ENCODE measurements at places on chromosomes 4 and X. TPM values are rescaled to one million over a fixed set of nuclear protein-coding genes. Genes with fewer than 3 reads are reported as not detected.

- H3K4me1 ChIP-seq = no peaks in the 10 kb centered on the region
- DNase-seq = no peak
- H3K4me3 ChIP-seq = no peak overlapping the region
Measured at GRCh38 chrX:12240491-12240890, 102.2 kb downstream of the FRMPD4 start.

Gene GATA1
- not detected for total RNA-seq

DNA sequence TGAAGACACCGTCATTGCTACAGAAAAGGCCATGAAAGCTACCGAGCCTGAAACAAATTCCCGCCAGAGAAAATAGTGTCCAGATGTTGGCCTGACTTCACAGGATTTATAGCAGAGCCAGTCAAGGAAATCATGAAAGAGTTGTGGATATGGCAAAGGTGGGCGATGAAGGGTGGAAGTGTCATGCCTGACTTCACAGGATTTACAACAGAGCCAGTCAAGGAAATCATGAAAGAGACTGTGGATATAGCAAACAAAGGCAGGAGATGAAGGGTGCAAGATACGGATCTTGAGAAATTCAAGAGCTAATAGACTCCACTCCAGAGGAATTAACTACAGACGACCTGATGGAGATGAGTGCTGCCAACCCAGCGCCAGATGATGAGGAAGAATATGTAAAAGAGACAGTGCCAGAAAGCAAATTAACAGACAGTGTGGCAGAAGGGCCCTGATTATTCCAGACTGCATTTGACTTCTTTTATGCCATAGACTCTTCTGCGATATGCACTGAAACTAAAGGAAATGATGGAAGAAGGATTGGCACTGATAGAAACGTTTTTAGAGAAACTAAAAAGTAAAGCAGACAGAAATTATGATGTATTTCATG, 17.2 kb downstream of the TRMT44 start:
- no peak overlapping the region for H3K27ac ChIP-seq
- no peaks in the 10 kb centered on the region for H3K27me3 ChIP-seq
- DNase-seq = no peak
- H3K4me3 ChIP-seq = no peak overlapping the region
- H3K4me1 ChIP-seq = no peaks in the 10 kb centered on the region

Gene MAGEA2B
- total RNA-seq = 2.2 TPM

DNA sequence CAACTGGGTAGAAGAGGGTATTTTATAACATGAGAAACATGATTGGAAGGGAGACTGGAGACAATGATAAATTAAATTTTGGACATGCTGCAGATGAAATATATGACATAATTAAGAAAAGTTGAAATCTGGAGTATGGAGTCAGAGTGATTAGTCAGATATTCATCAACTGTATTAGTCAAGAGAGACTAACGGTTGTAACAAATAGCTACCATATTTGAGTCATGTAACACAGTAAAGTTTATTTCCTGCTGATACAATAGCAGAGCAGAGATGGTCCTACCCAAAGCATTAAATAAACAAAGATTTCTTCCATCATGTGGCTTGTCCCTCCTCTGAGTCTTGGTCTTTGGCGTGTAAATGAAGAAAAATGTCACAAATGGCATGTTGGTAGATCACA, 321.3 kb downstream of the GALNTL6 start:
- H3K27ac ChIP-seq = no peak overlapping the region
- no peak for DNase-seq
- H3K4me3 ChIP-seq = no peak overlapping the region
- no peaks in the 10 kb centered on the region for H3K27me3 ChIP-seq
- H3K36me3 ChIP-seq = no peaks in the 10 kb centered on the region

Gene PKD2
- 34.2 TPM for total RNA-seq

Gene SOX3
- total RNA-seq = not detected

Gene NOX1
- not detected for total RNA-seq

Gene TMEM154
- total RNA-seq = 0.33 TPM

GRCh38 chr4:35970366-35970960, 273.9 kb downstream of the ARAP2 start:
- no peaks in the 10 kb centered on the region for H3K27me3 ChIP-seq
- DNase-seq = no peak
- H3K4me3 ChIP-seq = no peak overlapping the region
- H3K27ac ChIP-seq = no peak overlapping the region

GRCh38 chr4:169115897-169116254, 105.8 kb upstream of the CBR4 start:
- H3K4me1 ChIP-seq = no peaks in the 10 kb centered on the region
- DNase-seq = no peak
- no peaks in the 10 kb centered on the region for H3K27me3 ChIP-seq
- H3K27ac ChIP-seq = no peak overlapping the region
- no peak overlapping the region for H3K4me3 ChIP-seq
- H3K36me3 ChIP-seq = peaks cover 2% of the 10 kb centered on the region

Measured in SJCRH30 (cell line).